GM23338 (cell line): ENCODE measurements at places on chromosomes 5 and 9. TPM values are rescaled to one million over a fixed set of nuclear protein-coding genes. Genes with fewer than 3 reads are reported as not detected.

DNA sequence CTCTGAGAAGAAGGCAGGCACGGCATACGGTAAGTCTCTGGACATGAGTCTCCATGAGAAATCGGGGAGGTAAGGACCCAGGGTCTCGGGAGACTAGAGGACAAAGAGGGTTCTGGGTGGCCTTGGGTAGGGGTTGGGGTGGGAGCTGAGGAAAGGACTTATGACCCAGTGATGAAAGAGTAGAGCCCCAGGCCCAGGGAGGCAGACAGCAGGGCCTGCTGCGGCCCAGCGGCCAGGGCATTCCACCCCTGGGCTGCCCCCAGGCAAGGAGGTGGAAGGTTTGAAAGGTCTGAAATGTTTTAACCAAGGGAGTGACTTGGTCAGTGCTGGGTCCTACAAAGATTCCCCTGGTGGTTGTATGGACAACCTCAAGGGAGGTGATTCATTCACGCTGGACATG is 89.1 kb downstream of the CRB2 start:
- DNase-seq: no peak

DNA sequence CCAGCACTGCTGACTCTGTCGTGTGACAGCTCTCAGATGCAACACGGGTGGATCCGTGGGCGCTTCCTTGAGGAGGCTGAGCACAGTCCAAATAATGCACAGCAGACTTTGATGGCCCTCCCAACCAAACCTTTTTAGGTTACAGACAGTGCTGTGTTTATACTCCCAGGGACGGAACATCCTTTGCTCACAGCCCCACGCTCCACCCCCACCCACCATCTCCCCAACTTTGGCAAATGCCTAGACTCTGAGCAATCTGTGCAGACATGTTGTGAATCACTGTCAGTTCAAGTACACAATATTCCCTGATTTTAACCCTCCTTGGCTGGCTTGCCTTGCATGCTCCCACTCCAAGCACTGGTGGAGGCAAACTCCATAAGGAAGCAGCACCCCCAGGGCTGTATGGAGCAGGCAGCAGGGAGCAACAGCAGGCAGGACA is 324.6 kb downstream of the MLLT3 start:
- no peak for DNase-seq

- peak; percentile 85 for DNase-seq
These were observed 25.7 kb downstream of the UTP15 start for GRCh38 chr5:73591102-73591695.

DNA sequence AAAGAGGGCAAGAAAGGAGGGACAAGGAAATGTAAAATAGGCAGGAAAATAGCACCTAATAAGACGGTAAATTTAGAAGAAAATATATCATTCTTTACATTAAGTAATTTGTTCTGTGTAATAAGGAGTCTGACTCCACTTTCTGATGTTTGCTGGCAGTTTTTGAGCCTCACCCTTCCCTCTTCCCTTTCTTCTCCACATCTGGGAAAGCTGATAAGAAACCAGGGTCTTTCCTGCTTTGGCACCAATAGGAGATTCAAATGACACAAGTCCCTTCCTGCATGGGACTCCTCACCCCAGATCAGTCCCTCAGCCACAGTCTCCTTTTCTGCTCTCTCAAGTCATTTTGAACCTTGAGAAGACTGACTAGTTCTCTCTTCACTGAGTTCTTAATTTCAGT is 31.2 kb upstream of the LECT2 start:
- DNase-seq: no peak

DNA sequence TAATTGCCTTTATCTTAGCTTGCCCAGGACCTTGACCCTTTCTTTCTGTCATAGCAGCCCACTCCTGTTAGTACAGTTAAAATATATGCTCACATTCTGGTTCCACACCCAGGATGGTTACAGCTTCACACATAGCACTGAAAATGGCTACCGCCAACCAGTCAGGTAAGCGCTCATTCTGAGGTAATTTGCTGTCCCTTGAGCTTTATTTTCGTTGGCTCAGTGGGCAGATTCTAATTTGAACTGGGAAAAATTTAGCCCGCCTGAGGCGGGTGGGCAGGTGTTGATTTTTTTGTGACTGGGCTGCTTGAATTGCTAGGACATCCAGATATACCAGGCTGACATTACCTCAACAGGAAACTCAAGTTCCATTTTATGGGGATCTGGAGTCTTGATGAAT is 137.5 kb downstream of the KCTD16 start:
- DNase-seq: no peak

- DNase-seq: no peak
These were observed 35.6 kb upstream of the SMU1 start for GRCh38 chr9:33112094-33112493.

ADAMTS16 gene
- 2.8 and 3.8 TPM in 2 replicates for polyA plus RNA-seq

FGD3 gene
- polyA plus RNA-seq: 0.57 and 0.95 TPM in 2 replicates
